ENCODE measurements at places on chromosomes 16 and 17. TPM values are rescaled to one million over a fixed set of nuclear protein-coding genes. Genes with fewer than 3 reads are reported as not detected.

SLC2A4 gene
- total RNA-seq: not detected

DNA sequence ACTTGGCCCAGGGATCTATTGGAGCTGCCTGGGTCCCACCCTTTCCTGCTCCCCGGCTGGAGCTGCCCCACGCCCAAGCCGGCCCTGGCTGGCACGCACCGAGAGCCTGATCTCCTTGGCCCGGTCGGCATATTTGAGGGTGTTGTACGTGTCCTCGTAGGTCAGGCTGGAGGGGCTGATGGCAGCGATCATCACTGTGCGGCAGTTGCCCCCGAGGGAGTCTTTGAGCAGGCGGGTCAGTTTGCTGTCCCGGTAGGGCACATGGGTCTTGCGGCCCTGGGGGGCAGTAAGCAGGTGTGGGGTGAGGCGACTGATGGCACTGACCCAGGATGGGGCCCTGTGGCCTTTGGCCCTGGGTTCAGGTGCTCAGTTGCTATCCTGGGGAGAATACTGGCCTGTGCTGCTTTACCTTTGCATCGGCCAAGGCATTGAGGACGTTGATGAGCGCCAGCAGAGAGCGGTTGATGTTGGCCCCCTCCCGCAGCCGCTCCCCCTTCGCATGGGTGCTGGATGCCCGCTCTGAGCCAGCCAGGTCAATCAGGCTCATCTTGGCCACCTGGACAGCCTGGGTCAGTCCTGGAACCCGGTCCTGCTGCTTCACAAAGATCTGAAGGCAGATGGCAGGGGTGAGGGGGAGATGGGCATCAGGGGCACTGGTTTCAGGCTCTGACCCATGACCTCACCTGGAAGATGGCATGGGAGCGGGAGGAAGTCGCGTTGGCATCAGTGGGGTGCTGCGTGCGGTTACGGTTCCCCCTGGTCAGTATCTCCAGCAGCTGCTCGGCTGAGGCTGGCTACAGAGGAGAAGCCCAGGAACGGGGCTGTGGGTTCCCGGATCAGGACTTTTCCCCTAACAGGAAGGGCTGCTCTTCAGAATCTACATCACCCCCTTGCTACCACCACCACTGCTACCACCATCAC, 13.5 kb downstream of the KIF18B start:
- no peak for DNase-seq

DNA sequence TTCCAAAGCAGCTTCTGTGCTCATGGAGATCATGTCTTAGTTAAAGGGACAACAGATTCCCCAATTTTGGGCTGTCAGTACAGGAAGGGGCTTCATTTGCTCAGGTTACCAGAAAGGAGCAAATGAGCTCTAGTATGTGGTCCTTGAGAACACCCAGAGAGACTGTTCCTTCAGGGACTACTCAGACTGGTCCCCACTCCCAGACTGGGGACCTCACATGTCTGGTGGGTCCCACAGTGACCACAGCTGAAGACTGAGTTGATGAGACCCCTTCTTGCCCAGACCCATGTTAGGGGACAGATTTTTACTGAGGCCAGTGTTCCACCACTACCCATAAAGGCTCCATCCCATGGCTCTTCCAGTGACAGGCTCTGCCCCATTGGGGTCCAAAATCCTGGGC, 1695.2 kb downstream of the TP53TG3F start:
- DNase-seq: no peak

DNA sequence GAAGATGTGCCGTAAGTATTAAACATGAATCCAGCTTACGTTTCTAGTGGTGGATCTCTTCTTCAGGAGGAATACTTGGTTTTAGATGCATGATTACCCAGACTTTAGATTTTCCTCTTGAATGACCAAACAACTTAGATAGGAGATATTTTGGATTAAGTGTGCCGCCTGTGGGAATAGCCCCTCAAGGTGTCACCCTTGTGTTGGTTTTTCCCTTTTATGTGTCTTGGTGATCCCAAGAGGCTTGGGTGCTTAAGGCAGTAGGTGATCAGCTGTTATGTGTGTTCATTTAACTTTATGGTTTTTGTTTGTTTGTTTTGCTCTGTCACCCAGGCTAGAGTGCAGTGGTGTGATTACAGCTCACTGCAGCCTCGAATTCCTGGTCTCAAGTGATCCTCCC, 115.1 kb downstream of the PPM1E start:
- DNase-seq: no peak

DNA sequence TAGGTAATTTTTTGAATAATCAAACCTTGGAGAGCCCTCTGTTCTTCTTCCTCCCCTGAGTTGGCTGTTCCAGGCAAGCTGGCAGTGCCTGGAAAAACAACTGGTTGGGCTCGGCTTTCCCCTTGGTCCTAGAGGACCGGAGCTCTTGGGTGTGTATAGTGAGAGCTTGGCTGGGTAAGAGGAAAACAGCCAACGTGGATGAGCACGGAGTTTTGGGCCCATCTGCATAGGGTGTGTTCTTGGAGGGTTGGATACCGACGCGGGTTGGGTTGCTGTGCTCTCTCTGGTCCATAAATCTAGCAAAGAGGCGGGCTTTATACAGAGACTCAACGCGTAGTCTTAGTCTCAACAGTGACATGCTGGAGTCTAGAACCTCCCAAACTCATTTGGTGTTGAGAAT, 23.2 kb downstream of the ITGB3 start:
- no peak for DNase-seq

DNA sequence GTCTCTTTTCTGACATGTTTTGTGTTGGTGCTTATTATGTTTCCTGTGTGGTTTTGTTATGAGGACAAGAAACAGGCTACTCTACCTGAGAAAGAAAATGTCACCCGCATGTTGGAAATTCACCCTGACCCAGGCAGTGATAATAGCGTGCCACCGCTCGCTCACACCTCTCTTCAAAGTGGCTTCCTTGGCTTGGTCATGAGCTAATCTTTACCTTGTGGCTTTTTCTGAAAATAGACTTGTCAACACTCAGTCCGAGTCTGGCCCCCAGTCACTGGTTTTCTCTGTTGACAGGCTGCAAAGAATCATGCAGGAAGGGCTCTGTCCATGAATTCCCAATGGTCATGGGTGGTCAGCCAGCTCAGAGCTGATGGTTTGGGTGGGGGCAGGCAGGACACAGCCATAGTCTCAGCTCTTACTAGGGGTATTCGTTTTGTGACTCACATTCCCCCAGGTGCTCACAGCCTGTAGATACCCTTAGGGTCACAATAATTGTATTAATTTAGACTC, 121.3 kb upstream of the CACNG5 start:
- no peak for DNase-seq

C1QTNF8 gene
- not detected for total RNA-seq

DNA sequence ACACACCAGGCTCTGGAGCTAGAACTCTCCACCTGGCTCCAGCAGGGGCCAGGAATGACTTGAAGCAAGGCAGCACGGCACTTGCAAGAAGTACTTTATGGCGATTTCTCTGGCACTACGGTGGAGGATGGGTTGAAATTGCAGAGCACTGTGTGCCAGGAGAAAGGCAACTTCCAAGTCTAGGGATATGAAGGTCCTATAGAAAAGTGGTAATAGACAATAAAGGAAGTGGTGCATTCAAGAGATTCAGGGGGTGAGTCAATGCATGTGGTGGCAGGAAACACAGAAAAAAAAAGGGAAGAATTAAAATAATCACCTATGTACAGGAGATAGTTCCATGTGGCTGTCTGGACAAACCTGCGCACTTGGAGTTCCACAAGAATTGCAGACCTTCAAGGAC, 240.3 kb upstream of the DYNLRB2 start:
- no peak for DNase-seq

SCNN1B gene
- not detected for total RNA-seq

- DNase-seq: no peak
Observed at GRCh38 chr16:68406458-68407152, 41.7 kb downstream of the SMPD3 start.

GRCh38 chr17:75036643-75037268, 10.0 kb downstream of the ATP5PD start:
- DNase-seq: peak; percentile 63

ADGRG1 gene
- 0.65 TPM for total RNA-seq

Measured in T-helper 17 cell (primary cell).